ENCODE measurements at places on chromosomes 1 and 21.

DNA sequence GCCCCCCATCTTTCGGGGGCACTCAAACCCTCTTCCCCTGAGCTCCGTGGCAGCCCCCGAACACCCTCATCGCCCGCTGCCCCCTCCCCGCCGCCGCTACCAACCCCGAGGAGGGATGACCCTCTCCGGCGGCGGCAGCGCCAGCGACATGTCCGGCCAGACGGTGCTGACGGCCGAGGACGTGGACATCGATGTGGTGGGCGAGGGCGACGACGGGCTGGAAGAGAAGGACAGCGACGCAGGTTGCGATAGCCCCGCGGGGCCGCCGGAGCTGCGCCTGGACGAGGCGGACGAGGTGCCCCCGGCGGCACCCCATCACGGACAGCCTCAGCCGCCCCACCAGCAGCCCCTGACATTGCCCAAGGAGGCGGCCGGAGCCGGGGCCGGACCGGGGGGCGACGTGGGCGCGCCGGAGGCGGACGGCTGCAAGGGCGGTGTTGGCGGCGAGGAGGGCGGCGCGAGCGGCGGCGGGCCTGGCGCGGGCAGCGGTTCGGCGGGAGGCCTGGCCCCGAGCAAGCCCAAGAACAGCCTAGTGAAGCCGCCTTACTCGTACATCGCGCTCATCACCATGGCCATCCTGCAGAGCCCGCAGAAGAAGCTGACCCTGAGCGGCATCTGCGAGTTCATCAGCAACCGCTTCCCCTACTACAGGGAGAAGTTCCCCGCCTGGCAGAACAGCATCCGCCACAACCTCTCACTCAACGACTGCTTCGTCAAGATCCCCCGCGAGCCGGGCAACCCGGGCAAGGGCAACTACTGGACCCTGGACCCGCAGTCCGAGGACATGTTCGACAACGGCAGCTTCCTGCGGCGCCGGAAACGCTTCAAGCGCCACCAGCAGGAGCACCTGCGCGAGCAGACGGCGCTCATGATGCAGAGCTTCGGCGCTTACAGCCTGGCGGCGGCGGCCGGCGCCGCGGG, 837 bp downstream of the FOXD3 start:
- peak; percentile 23 for DNase-seq

- no peak for DNase-seq
Observed at GRCh38 chr1:95974586-95974985, 740.6 kb downstream of the RWDD3 start.

DNA sequence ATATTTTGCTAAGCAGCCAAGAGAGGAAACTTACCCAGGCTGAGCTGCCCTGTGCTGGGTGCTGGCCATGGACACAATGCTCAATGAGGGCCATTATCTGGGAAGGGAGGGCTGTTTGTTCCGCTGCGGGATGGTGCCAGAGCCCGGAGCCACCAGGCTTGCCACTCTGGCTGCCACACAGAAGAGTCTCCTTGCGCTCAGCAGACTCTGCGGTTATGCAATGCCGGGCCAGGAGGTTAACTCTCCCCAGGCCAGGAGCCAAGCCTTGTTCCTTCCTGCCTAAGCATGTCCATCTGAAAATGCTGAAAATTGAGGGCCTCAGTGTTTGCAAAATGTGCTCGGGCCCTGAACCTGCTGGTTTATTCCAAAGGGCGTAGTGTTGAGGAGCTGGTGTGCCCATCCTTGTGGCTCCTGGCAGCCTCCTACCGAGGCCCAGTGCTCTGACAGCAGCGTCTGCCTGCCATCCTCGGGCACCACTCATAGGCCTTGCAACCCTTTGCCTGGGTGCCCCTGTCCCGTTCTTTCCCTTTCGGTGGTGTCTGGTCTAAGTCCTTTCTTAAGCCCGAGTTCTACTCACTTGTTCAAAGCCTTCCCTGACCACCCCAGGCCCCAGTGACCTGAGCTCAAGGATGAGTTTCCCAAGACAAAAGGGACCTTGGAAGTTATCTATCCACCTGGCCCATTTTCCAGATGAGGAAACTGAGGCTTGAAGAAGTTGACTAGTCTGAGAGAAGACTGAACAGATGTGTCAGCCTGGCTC, 133.8 kb upstream of the EDN2 start:
- DNase-seq, result no peak

- no peak for DNase-seq
Observed at GRCh38 chr1:175090780-175091179, 23.1 kb downstream of the TNN start.

DNA sequence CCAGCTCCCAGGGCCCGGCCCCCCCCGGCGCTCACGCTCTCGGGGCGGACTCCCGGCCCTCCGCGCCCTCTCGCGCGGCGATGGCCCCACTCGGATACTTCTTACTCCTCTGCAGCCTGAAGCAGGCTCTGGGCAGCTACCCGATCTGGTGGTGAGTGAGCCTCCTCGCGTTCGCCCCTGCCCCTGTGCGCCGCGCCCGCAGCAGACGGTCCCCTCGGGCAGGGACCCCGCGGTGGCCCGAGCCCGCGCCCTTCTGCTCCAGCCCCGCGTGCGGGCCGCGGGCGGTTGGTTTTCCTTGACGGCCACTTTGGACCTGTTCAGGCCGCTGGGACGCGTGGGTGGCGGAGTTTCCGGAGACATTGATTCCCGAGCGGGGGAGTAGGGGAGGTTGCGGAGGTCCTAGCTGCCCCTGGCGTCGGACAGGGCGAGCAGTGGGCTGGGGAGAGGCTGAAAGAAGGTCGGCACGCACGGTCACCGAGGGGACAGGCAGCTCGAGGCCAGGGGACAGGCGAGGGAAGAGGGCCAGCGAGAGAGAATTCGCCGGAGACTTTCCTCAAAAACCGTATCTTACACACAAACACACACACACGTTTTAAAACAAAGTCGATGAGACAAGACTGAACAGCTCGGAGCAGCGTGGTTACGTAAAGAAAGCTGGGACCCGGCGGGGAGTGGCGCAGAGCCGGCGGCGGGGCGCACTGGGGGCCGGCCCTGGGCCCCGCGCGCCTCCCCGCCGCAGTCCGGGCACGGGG, 427 bp downstream of the WNT3A start:
- no peak for DNase-seq

- DNase-seq, result no peak
Observed at GRCh38 chr21:25494804-25495203, 112.5 kb downstream of the MRPL39 start.

DNA sequence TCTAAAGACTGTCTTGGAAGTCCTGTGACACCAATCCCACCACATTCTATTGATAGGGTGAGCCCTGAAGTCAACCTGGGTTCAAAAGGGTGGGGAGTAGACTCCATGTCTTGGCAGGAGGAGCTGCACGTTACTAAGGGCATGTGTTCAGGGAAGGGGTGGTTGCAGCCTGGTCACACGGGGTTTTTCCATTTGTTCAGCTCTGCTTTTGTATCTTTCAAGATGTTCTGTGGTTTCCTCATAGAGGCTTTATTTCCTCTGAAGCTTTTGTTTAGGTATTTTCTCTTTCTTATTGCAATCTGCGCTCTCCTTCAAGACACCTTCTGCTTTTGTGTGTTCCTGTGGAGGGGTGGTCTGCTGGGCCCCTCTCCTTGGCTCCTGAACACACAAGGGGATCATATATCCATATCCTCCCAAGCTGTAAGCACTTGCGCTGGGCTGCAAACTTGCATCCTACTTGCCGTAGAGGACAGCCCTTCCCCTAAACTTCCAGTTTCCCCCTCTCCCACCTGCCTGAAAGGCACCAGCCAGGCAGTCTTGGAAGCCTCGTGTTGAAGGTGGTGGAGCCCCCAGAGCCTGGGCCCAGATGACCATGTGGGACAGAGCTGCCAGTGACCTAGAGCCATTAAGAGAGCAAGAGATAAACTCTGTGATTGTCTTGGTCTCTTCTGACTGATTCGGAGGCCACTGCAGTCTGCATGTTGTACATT, 62.5 kb upstream of the TRAPPC10 start:
- DNase-seq, result no peak

DNA sequence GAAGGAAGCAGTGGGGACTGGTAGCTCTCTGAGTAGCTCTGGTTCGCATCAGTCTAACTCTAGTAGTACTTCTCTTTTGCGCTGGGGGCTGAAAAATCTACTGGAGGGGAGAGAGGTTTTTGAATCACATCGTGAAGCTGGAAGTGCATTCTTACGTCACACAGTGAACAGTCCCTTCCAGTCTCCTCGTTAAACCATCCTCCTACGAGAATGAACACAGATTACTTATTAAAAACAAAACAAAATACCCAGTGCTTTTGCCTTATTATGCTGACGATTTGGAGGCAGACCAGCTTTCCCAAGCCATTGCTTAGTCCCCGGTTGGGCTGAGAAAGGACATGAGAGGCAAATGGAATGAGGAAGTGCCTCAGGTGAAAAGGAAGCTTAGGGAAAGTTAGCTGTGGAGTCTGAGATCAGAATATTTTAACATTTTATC, 16.1 kb downstream of the HUNK start:
- no peak for DNase-seq

DNA sequence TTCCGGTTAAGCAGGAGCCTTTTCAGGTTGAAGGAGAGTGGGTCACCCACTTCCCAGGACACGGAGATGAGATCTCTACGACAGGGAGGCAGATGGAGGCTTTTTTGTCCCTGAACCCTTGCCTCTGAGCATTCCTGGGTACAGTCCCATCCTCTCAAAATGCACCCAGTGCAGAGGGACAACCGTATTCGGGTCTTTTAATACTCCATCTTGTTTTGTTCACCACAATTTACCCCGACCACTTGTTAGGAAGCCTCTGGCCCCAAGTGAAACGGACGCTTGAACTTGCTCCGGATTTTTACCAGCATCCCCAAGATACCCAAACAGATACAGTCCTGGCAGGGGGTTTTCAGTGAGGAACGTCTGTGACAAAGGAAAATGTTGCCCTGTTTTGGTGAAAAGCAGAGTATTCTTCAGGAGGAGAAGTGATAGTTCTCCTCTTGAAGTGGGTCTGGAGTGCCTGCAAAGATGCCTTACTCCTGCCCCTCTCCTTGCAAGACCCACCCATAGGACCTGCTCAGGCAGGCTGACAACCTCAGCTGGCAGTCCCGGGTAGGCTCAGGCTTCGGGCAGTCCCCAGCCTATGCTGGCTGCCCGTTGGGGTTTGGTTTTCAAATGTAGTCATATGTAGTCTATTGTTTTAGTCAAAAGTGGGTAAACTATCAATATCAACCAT, 669 bp upstream of the ARL8A start:
- no peak for DNase-seq

- DNase-seq, result no peak
Observed at GRCh38 chr1:166165661-166166328, 1.0 kb downstream of the FAM78B start.

- no peak for DNase-seq
Observed at GRCh38 chr1:2972011-2972878, 49.0 kb upstream of the ACTRT2 start.

- no peak for DNase-seq
Observed at GRCh38 chr1:63152572-63152971, 169.8 kb upstream of the FOXD3 start.

GRCh38 chr1:226821719-226822085, 48.7 kb upstream of the PSEN2 start:
- DNase-seq, result no peak

DNA sequence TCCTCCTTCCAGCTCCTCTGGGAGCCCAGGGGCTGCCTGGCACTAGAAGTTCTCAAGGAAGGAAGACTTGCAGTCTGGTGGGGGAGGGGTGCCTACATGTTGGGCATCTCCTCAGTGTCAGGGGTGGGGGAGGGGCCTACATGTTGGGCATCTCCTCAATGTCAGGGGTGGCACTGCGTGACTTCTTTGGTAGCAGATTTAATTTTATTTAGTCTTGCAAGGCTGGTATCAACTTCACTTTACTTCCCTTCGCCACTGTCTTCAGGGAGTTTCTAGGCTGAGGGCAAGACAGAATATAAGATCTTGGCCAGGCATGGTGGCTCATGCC, 18.5 kb downstream of the ADORA1 start:
- no peak for DNase-seq

GRCh38 chr1:69833536-69833935, 265.8 kb downstream of the LRRC7 start:
- DNase-seq, result no peak

GRCh38 chr1:186792870-186793581, 35.7 kb upstream of the PLA2G4A start:
- no peak for DNase-seq

- no peak for DNase-seq
Observed at GRCh38 chr1:179541774-179542173, 34.0 kb downstream of the NPHS2 start.

DNA sequence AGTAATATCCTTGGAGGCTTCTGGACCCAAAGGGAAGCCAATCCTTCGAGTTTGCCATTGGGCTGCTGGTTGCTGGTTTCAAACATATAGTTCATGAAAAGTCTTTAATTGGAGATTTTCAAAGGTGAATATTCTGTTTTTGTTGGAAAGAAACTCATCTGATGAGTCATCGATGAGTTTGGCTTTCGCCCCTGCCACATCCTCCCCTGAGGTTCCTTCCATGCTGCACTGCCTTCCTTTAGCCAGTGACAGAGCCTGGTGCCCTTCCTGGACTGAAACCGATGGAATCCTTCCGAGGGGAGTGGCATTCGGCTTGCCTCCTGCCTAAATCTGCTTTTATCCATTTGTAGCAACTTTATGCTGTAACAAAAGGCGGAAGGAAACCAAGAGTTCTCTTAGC, 550.0 kb downstream of the KIF26B start:
- DNase-seq, result no peak

- no peak for DNase-seq
Observed at GRCh38 chr21:18373606-18374005, 30.0 kb downstream of the TMPRSS15 start.

DNA sequence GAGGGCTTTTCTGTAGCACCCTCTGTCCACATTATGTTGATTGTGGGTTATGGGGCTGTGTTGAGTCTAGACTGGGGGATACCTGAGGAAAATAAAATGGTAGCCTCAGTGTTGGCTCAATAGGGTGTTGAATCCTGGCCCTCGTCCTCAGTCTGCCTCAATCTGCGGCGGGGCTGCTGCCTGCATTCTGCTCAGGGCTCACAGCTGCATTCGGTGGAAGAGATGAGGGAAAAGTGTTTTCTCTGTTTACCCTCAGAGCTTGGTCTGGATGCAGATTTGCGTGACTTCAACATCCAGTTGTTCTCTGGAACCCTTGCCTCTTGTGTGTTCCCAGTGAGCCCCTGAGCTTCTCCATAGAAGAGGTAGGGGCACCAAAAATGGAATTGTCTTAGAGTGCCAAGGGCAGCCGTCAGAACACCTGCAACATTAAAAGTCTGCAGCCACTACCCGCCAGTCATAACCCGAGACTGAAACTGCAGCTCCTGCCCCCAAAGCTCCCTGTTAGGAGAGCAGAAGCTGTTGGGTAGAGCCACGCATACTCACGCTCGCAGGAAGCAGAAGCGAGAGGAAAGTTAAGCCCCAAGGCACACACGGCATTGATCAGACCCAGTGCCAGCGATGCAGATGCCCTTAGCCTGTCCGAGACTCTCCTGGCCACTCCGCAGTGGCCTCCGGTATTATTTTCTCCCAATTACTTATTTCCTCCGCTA, 215.3 kb upstream of the C1orf174 start:
- DNase-seq, result no peak

DNA sequence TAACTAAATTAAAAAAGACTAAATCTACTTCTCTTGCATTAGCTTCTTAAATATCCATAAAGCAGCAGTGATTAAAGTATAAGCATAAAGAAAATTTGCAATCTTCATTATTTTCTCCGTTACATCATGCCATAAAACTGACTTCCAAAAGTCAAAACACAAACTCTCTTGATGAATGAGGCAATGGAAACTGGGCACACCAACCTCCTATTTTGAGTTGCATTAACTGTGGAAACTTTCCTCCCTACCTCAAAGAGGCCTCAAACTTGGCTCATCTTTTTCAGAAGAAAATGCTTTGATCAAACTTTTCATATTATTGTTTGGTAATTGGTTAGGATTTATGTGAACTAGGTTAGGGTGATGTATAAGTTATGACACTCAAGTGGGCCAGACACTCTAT, 4.1 kb upstream of the BTG3 start:
- DNase-seq, result no peak
